GM23248 (cell line): ENCODE measurements at places on chromosomes 12 and 14. TPM values are rescaled to one million over a fixed set of nuclear protein-coding genes. Genes with fewer than 3 reads are reported as not detected.

The AQP2 gene
- total RNA-seq = not detected in 2 replicates

The IFNG gene
- total RNA-seq = not detected in 2 replicates

The DDX51 gene
- 7.5 and 8.2 TPM in 2 replicates for total RNA-seq

The MMP19 gene
- 17.6 and 26.3 TPM in 2 replicates for total RNA-seq

The MYH6 gene
- not detected in 2 replicates for total RNA-seq

The KRT72 gene
- total RNA-seq = not detected in 2 replicates

The ZNF605 gene
- 9.2 and 15.6 TPM in 2 replicates for total RNA-seq

The TOMM20L gene
- total RNA-seq = not detected in 2 replicates

The KRT2 gene
- total RNA-seq = not detected in 2 replicates

The RASSF9 gene
- total RNA-seq = 0.89 and 1.5 TPM in 2 replicates

The CNTN1 gene
- total RNA-seq = 0.32 and 0.51 TPM in 2 replicates

The KRT86 gene
- 0.11 TPM in 1 of 2 replicates, not detected in the other for total RNA-seq

The STYK1 gene
- 1.1 TPM in 1 of 2 replicates, not detected in the other for total RNA-seq

The KCNC2 gene
- total RNA-seq = not detected in 2 replicates

The CELA1 gene
- total RNA-seq = not detected in 2 replicates

The RAPGEF3 gene
- total RNA-seq = 1.3 and 3.7 TPM in 2 replicates

The SLC2A13 gene
- 8.1 and 9.2 TPM in 2 replicates for total RNA-seq

The AGAP2 gene
- under 0.01 TPM in 1 of 2 replicates, not detected in the other for total RNA-seq

The PAX9 gene
- total RNA-seq = not detected in 2 replicates

The SMARCC2 gene
- total RNA-seq = 23.4 and 34.0 TPM in 2 replicates

The GPX2 gene
- total RNA-seq = not detected in 2 replicates

The SDR9C7 gene
- not detected in 2 replicates for total RNA-seq

The TPI1 gene
- 1,720 and 1,799 TPM in 2 replicates for total RNA-seq

The SLC25A21 gene
- not detected in 2 replicates for total RNA-seq

The CLEC9A gene
- total RNA-seq = not detected in 2 replicates

The PRB3 gene
- not detected in 2 replicates for total RNA-seq

The OLR1 gene
- 6.3 and 6.8 TPM in 2 replicates for total RNA-seq

The LTBP2 gene
- total RNA-seq = 441 and 456 TPM in 2 replicates

The TPPP2 gene
- not detected in 2 replicates for total RNA-seq

The TNS2 gene
- 41.6 and 48.6 TPM in 2 replicates for total RNA-seq

The CPNE8 gene
- 3.2 and 4.1 TPM in 2 replicates for total RNA-seq

The CEBPE gene
- total RNA-seq = not detected in 2 replicates
